Suppressor macrophage treated with lipopolysaccharide for 4 hours (primary cell): ENCODE measurements at places on chromosomes 7 and 10.

- DNase-seq, result no peak
These were observed 10.8 kb downstream of the SYCE1 start for GRCh38 chr10:133554600-133554999.

DNA sequence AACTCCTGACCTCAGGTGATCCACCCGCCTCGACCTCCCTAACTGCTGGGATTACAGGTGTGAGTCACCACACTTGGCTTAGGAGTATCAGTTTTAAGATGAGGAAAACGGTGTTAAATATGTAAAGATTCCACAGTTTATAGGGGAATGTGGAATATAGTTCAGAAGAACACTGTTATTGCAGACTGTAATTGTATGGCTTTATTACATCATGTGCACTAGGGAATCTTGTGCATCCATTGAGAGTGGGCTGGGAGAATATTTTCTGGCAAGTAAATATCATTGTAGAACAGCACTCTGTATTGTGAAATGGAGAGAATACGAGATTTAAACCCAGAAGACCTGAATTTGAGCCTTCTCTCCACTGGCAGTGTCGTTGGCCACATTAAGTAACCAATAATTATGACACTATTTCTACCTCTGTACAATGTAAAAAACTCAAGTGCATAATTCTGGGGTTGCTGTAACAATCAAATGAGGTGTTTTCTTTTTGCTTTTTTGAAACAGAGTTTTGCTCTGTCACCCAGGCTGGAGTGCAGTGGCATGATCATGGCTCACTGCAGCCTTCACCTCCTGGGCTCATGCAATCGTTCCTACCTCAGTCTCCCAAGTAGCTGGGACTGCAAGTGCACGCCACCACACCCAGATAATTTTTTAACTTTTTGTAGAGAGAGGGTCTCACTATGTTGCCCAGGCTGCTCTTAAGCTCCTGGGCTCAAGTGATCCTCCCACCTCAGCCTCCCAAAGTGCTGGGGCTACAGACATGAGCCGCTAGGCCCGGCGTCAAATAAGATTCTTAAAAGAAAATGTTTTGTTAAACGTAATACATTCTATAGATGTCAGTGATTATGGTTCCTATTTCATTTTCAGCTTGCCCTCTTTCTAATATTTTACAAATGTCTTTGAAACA, 12.0 kb upstream of the PARD3 start:
- DNase-seq, result no peak

DNA sequence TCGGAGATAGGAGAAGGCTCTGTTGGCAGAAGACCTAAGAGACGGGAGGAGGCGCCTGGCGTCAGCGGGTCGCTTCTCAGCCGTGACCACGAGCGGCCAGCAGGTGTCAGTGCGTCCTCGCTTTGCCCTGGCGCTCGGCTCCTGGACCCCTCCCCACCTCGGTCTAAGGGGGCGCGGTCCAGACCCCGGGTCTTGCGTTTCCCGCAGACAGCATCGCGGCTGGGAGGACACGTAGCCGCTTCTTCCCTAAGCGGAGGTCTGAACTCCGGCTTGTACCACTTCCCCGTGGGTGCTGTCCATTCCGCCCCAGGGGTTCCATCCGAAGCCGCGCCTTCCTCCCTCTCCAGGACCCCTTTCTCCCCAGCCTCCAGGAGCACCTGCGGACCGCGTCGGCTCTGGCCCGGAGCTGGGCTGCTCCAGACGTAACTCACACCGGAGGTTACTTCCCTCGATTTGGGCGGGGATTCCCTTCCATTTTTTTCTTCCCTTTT, 593 bp upstream of the ADRA2A start:
- DNase-seq, result peak; percentile 56

- no peak for DNase-seq
These were observed 41.1 kb upstream of the BMPR1A start for GRCh38 chr10:86715156-86715795.

- peak; percentile 12 for DNase-seq
These were observed 28.3 kb downstream of the WDR86 start for GRCh38 chr7:151381348-151382078.

GRCh38 chr10:102540023-102540422, 36.3 kb downstream of the SUFU start:
- DNase-seq, result peak; percentile 30

- no peak for DNase-seq
These were observed 189.7 kb downstream of the ACTR3B start for GRCh38 chr7:152949253-152949652.

DNA sequence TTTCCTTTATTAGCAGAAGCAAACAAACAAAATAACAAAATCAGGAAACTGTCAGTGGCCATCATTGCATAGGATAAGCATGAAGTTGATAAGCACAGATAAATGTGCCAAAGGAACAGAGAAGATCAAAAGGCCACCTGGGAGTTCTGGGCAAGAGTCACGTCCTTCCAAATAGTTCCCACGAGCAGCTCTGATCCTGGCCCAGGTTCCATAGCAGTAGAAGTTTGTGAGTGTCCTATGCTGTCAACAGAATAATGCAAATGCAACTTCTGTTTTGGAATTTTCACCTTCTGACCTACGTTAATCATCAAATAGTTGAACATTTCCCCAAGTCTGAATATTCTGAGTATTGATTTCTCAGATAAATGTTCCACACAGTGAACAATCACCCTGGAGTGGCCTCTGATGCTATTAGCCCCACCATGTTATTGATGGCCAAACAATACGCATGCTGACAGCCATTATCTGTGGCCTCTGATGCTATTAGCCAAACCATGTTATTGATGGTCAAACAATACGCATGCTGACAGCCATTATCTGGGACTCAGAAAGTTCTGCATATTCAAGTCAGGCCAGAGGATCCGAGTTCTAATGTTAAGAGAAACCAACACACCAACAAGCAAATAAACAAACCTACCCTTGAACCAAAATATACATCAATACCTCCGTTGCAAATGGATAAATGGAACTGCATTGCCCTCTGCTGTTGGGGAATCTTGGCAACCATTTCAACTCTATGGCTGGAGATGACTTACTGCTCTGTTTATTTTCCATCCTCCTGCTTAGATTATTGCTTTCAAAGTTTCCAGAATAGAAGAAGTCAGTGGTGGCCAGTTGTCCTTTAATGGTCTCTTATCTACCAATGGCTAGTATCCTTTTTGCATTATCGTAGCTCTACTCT, 63.3 kb downstream of the MRC1 start:
- peak; percentile 55 for DNase-seq

DNA sequence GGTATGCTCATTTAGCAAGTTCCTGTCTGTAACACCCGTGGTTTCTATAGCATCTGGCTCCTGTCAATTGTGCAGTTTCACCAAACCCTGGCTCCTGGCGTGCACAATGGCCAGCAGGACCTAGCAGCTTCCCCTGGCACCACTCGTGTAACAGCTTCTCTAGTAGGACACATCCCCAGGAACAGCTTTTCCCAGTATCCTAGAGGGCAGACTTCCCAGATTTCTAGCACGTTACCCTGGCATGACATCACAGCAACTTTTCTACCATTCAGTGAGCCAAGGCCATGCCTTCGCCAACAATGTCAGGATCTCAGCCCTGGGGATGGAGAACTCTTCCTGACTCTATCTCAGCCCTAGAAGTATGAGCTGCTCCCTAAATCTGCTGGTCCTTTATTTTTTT, 6.5 kb downstream of the YME1L1 start:
- DNase-seq, result no peak

DNA sequence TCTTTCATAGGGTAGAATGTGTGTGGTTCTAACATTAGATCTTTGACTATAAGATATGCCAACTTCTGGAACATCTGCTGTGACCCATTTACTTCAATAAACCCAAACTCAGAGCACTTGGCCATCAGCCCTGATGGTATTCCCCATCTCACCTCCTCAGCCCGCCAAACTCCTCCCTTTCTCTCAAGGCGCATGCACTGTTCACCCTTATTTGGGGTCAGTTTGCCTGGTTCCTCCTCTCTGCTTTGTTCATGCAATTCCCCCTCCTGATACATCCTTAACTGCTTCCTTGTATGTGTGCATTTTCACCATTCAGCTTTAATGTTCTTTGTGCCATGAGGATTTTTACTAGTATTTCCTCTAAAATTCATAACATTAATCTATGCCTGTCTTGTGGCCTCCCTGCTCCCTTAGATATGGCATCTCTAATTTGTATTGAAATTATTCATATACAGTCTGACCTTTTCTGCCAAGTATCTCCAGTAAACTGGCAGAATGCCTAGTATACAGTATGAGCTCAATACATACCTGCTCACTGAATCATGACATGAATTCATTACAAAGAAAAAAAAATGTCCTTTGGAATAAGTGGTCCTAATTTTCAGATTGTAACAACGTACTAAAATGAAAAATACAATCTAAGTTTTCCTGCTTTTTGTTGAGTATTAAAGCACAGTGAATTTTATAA, 336.8 kb upstream of the IGFBP3 start:
- no peak for DNase-seq

GRCh38 chr10:119535837-119536507, 6.5 kb downstream of the RGS10 start:
- no peak for DNase-seq

DNA sequence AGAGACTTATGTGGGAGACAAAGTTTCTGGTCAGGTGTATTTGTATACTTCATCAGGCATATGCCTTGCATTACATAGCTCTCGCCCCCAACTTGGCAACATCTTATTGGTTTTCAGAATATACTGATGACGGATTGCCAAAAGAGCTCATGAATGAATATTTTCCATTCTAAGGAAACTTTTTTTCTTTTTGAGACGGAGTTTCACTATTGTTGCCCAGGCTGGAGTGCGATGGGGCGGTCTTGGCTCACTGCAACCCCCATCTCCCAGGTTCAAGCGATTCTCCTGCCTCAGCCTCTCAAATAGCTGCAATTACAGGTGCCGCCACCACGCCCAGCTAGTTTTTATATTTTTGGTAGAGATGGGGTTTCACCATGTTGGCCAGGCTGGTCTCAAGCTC, 6.0 kb downstream of the CYCS start:
- DNase-seq, result no peak

DNA sequence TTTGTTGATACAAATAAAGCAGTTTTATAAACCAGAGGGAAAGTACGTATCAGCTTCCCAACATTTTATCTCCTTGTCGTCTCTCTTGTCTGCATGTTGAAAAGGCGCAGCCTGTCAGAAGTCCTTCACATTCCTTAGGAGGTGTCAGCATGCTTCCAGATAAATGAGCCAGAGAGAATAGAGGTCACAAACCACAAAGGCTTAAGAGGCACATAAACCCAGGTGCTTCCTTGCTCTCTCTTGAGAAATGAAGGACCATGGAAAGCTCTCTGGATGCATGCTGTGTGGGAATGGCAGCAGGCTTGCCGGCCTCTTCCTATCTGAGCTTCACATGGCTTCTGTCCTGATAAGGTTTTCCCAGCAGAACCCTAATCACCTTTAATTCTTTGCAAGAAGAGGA, 448.5 kb downstream of the XPNPEP1 start:
- no peak for DNase-seq

- DNase-seq, result no peak
These were observed 208.9 kb downstream of the TAX1BP1 start for GRCh38 chr7:27948861-27949260.

- no peak for DNase-seq
These were observed 233.0 kb downstream of the PTN start for GRCh38 chr7:137110535-137110934.

- peak; percentile 74 for DNase-seq
These were observed 187.1 kb downstream of the KIF20B start for GRCh38 chr10:89888321-89889070.

DNA sequence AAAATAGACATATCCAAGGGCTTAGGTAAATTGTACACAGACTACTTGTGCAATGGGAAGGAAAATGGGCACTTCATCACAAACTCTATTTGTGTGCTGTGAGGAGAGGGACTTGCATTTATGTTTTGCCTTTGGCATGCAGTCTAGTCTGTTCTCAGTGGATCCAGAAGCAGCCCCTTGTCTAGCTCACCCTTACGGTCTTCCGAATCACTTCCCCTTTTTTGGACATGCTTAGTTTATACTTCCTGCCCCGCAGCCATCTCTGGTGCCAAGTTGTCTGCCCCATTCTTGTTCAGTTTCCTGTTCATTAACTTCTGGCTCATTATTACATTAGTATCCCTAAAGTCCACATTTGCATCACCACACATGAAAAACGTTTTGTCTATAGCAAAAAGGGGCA, 161.6 kb downstream of the NRCAM start:
- DNase-seq, result peak; percentile 31

DNA sequence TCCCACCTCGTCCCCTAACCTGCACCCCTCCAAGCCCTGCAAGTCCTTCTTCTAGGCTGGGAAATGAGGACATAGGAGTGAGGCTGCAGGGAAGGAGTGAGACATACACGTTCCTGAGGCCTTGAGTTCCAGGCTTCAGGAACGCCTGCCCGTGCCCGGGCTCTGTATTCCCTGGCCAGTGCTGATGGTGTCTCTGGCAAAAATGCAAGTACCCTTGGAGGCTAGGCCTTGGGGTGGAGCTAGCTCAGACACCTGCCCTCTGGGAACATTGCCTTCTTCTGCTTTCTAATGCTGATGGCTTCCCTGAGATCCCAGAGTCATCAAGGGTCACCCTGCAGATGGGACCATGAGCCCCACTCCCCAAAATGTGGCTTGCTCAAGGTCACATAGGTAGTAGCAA, 76.0 kb downstream of the GRK5 start:
- no peak for DNase-seq

GRCh38 chr7:69751026-69751425, 152.8 kb downstream of the AUTS2 start:
- no peak for DNase-seq

- no peak for DNase-seq
These were observed 131.1 kb downstream of the CNNM2 start for GRCh38 chr10:103049237-103049636.

DNA sequence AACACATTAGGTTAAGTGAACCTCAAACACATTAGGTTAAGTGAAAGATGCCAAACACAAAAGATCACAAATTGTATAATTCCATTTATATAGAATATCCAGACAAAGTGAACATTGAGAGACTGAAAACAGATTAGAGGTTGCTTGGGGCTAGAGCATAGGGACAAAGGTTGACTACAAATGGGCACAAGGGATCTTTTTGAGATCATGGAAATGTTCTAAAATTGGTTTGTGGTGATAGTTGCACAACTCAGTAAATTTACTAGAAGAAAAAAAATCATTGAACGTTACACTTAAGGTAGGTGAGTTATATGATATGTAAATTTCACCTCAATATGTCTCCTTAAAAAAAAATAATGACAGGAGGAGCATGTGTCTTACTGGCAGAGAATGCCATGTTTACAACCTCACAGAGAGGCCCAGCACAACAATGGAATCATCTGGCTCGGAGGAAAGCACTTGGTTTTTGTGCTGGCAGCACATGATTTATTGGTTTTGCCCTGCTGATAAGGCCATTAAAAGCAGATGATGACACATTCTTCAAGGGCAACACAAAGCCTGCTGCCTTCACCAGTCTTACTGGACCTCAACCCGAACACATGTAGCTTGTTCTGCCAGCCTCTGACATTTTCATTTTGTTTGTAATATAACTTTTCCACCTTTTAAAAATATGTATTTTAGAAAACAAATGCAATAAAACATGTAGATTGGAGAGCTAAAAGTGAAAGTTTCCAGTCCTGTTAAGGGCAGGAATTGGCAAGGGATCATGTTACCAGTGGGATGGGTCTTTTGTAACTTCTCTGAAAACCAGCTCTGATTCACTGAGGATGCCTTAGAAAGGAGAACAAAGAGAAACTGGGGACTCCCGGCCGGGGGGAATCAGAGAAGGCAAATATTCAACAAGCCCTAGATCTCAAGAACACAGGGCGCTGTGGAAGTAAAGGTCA, 11.9 kb upstream of the LMOD2 start:
- DNase-seq, result peak; percentile 27
